HuH-7 (cell line): ENCODE measurements at places on chromosomes 16 and 17.

DNA sequence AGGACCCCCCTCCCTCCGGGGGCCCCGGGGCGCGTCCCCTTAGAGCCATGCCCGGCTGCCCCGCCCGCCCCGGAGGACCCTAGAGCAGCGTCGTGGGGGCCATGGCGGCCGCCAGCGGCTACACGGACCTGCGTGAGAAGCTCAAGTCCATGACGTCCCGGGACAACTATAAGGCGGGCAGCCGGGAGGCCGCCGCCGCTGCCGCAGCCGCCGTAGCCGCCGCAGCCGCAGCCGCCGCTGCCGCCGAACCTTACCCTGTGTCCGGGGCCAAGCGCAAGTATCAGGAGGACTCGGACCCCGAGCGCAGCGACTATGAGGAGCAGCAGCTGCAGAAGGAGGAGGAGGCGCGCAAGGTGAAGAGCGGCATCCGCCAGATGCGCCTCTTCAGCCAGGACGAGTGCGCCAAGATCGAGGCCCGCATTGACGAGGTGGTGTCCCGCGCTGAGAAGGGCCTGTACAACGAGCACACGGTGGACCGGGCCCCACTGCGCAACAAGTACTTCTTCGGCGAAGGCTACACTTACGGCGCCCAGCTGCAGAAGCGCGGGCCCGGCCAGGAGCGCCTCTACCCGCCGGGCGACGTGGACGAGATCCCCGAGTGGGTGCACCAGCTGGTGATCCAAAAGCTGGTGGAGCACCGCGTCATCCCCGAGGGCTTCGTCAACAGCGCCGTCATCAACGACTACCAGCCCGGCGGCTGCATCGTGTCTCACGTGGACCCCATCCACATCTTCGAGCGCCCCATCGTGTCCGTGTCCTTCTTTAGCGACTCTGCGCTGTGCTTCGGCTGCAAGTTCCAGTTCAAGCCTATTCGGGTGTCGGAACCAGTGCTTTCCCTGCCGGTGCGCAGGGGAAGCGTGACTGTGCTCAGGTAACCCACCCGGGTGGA is 759 bp downstream of the ALKBH5 start:
- no peak for DNase-seq

- peak; percentile 75 for DNase-seq
Measured at GRCh38 chr17:75895370-75896155, 1.2 kb downstream of the TRIM65 start.

- DNase-seq, result peak; percentile 69
Measured at GRCh38 chr16:728131-728889, 1.4 kb downstream of the HAGHL start.

- no peak for DNase-seq
Measured at GRCh38 chr16:61332461-61332860, 703.8 kb downstream of the CDH8 start.

DNA sequence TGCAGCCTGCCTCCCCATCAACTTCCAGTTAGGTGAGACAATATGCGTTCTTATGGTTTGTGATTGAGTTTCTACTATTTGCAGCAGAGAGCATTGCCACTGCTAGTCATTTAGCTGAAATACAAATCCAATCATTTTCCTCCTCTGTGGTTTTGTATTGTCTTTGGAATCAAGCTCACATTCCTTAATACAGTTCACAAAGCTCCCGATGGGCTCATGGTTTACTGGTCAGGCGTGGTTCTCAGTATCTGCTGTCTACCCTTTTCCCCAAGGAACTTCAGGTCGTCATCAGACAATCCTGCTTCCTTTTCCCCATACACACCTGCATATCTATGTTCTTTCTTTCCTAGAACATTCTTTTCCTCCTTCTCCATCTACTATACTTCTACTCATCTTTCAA is 69.6 kb upstream of the GAS7 start:
- DNase-seq, result no peak

DNA sequence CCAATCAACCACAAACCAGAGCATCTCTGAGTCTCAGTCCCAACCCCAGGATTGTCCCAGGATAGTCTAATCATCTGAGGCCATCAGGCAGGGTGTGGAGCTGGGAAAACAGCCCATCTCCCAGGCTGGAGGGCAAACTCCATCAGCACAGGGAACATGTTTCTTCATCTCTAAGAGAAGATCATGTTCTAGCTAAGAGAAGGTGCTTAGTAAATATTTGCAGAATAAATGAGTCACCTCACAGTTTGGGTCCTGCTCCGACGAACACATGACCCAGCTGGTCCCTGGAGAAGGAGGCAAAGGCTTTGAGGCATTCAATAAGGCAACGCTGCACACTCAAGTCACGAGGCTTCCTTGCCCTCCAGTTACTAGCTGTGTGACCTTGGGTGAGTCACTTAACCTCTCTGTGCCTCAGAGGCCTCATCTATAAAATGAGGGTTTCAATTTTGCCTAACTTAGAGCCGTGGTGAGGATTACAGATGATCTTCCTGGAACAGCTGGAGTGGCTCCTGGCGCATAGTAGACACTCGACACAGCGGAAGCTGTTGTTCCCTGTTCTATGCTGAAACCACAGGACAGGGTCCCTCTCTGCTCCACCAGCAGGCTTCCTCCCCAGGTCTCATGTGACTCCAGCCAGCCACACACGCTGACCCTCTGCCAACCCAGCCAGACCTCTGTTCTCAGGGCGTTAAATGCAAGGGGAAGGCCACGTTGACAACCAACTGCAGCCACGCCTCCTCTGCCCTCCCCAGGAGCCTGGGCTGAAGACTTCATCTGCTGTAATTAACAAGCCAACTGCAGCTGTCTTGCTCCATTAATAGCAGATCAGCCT is 10.3 kb upstream of the RPL38 start:
- DNase-seq, result no peak

- DNase-seq, result no peak
Measured at GRCh38 chr16:3074860-3075522, 9.6 kb downstream of the IL32 start.

GRCh38 chr16:87198881-87199280 is 118.3 kb downstream of the C16orf95 start:
- no peak for DNase-seq

- no peak for DNase-seq
Measured at GRCh38 chr17:78111016-78111726, 17.4 kb downstream of the TMC6 start.

DNA sequence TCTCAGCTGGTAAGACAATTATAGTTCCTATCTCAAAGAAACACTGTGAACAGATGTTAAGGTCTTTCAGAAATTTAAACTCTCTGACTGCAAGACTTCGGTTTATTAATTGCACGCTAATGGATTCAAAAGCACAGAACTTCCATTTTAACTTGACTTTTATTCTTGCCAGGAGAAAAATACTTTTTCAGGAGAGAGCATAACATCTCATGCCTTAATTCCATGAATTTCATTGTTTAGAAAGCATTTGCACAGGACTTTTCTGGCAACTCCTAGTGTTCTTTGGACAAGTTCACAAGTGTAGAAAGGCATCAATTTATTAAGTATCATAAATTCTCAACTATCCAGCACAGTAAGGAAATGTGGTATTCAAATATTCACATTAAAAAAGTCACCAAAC is 22.4 kb downstream of the STX8 start:
- no peak for DNase-seq

DNA sequence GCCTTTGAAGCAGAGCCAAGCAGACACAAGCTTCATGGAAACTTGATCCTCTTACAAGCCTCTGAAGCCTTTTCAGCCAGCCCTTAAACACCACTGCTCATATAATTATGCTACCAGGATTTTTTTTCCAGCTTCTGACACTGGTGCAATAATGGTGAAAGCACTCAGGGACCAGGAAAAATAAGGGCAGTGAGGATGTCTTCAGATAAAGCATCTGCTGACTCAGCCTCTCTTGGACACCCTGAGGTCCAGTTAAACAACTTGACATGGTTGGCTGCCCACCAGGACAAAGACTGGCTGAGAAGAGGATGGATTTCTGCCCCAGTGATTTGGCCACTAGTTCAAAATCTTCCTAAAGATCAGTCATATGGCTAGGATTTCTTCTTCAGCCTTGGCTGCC is 124.2 kb upstream of the N4BP1 start:
- no peak for DNase-seq

GRCh38 chr17:13346592-13346991 is 255.1 kb downstream of the HS3ST3A1 start:
- no peak for DNase-seq

DNA sequence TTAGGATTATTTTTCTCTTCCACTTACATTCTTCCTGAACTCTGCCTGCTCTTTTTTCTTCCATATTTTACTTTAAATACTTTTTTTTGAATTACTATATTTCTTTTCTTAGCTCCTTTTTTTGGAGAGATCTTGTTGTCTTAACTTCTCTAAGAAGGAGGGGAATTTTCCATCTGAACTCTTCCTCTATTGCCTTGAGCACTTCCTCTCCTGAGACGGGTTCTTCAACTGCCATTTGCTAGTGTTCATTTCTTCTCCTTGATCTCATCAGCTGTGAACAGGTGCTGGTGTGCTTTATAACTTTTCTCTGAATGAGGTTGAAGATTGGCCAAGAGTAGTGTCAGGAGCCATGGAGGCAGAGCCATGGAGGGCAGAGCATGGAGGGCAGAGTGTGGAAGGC is 15.1 kb upstream of the CD300LD start:
- DNase-seq, result no peak

- peak; percentile 86 for DNase-seq
Measured at GRCh38 chr17:7329997-7330637, 982 bp upstream of the NEURL4 start.

DNA sequence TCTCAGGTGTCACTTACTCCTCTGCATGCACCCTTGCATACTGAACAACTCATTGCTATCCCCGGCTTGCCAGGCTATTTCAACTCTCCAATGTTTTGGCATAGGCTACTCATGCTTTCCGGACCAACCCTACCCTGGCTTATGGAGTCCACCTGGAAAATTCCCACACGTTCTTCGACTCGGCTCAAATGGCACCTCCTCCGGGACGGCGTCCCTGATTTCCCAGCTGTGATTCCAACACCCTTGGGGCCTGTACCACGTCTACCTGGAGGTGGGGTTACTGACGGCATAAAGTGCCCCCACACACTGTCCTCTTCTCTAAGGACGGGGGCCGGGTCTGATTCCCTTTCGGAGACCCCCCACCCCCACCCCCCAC is 498 bp downstream of the SMYD4 start:
- DNase-seq, result no peak

GRCh38 chr16:79047337-79047736 is 553.2 kb downstream of the MAF start:
- peak; percentile 39 for DNase-seq

DNA sequence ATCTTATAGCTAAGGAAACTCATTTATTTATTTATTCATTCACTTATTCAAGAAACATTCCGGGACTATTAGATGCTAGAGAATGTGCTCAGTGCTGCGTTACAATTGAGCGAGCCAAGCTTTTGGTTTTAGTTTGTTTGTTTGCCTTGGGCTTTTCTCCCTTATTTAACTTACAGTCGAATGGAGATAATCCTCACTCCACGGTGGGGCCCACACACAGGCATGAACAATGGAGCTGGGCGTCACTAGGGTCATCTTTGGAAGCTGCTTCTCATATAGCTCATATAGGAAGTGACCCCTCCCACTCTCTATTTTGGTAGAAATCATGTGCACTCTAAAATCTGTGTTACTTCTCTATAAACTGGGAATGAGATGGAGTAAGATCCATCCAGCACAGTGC is 210.0 kb downstream of the TMEM114 start:
- DNase-seq, result no peak

- DNase-seq, result no peak
Measured at GRCh38 chr17:2233441-2233947, 70.1 kb downstream of the SMG6 start.

GRCh38 chr16:69926241-69926640 is 24.9 kb upstream of the CLEC18A start:
- no peak for DNase-seq

DNA sequence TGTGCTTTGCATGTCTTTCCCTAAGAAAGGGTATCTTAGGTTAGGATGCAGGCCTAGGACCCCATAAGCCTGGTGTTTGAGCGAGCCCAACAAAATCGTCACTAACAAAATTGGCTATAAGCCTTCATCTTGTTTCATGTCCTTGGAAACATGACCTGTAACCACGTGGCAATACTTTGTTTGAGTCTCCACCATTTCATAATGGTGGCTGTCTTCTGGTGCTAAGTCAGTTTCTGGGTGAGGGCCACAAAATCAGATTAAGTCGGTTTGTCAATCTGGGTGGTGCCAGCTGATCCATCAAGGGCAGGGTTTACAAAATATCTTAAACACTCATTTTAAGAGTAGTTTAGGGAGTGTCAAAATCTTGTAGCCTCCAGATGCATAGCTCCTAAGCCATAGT is 33.0 kb downstream of the C16orf54 start:
- no peak for DNase-seq

DNA sequence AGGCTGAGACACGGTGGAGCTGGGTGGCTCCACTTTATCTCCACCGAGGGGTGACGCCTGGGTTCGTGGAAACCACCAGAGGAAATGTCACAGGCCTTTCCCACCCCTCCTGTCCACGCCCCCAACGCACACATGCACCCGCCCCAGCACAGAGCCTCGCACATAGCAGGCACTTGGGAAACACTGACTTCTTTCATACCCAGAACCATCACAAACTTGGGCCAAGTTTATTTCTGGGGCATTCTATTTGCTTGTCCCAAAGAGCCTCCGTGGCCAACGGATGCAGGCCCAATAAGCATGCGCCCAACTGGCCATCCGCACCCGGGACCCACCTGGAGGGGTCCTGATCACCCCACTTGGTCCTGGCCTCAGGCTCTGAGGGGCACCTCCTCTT is 3.3 kb downstream of the BCAR1 start:
- no peak for DNase-seq

GRCh38 chr17:50447870-50448595 is 20.6 kb downstream of the CHAD start:
- DNase-seq, result no peak

GRCh38 chr16:49562228-49562627 is 188.6 kb downstream of the C16orf78 start:
- no peak for DNase-seq

DNA sequence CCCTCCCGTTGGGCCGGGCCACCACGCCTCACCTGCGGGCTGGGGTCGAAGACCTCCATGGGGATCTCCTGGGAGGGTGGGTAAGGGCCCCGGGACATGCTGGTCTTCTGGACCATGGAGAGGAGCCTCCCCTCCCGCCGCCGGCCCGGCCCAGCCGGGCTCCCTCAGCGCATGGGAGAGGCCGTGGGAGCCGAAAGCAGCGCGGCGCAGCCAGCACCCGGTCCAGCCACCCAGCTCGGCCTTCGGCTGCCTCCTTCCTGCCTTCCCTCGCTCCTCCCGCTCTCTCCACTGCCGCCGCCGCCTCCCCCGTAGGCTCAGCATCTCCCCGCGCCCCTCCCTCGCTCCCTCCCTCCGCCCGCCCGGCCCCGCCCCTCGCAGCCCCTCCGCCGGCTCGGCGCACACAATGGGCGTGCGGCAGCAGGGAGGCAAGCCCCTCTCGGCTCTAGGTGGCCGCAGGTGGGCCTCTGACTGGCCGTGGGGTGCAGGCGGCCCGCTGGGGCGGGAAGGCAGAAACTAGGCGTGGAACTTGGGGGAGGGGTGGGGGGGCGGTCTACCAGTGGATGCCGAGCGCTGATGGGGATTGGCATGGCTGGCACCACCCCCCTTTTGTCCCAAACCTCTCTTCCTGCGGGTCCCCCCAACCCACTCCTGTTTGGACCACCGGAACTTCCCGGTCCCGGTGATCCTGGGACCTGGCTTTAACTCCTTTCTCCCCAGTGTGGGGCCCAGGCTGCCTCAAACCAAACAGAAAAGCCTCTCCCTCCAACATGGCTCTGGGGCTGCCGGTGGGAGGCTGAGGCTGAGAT is at the start of gene CACNB1:
TSS of gene CACNB1 (minus strand) at position 290 of the 806 bp plus-strand sequence. CDS start at position 116, 174 bp downstream.
- peak; percentile 90 for DNase-seq
